Mesenteric fat pad (tissue), 1 donor: ENCODE measurements at places on chromosomes 1 and 21. TPM values are rescaled to one million over a fixed set of nuclear protein-coding genes. Genes with fewer than 3 reads are reported as not detected.

TDRKH gene
- total RNA-seq = 4.9 TPM

DNA sequence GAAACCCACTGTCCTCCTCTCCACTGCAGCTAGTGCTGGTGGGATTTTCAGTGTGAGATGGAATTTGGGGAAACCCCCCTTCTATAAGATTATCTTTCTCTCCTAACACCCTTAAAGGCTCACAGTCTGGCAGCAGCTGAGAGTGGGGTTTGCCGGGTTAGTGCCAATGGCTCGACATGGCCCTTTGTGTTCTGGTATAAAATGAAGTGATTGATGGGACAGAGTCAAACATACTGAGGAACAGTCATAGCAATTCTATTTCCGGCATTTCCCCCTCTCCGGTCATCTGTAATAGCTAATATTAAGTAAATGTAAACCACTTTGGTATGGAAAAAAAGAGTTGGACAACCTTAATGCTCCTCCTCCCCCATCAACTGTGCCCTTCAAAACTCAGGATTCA lies 37.6 kb downstream of the TFF3 start:
- no peak for DNase-seq

DNA sequence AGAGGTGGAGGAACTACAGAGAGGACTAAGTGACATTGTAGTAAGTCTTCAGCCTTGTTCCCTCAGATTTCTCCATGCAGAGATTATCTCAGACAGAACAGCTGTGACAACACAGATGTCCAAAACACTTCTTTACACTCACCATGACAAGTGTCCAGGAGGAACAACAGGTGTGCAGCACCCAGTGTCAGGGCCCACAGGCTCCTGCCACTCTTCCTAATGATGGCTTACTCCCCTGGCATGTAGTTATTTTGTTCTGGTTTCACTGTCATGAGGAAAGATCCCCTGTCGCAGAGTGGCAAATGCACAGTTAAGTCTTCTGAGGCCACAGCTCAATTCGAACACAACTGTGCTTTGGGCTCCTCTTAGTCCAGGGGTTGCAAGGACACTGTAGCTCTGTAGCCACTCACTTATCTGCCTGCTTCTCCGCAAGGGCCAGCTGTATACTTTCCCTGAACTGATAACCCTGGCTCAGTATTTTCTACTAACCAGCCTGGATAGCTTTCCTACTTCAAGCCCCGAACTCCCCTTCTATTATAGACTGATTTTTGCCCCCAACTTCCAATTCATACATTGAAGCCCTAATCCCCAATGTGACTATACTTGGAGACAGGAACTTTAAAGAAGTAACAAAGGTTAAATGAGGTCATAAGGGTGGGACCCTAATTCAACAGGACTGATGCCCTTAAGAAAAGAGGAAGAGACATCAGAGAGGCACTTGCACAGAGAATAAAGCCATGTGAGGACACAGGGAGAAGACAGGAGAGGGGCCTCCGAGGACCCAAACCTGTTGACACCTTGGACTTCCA lies 11.1 kb downstream of the PDZK1 start:
- DNase-seq = no peak

TMCO4 gene
- 13.6 TPM for total RNA-seq

CYP4X1 gene
- total RNA-seq = 4.3 TPM

SIKE1 gene
- total RNA-seq = 34.8 TPM

DNA sequence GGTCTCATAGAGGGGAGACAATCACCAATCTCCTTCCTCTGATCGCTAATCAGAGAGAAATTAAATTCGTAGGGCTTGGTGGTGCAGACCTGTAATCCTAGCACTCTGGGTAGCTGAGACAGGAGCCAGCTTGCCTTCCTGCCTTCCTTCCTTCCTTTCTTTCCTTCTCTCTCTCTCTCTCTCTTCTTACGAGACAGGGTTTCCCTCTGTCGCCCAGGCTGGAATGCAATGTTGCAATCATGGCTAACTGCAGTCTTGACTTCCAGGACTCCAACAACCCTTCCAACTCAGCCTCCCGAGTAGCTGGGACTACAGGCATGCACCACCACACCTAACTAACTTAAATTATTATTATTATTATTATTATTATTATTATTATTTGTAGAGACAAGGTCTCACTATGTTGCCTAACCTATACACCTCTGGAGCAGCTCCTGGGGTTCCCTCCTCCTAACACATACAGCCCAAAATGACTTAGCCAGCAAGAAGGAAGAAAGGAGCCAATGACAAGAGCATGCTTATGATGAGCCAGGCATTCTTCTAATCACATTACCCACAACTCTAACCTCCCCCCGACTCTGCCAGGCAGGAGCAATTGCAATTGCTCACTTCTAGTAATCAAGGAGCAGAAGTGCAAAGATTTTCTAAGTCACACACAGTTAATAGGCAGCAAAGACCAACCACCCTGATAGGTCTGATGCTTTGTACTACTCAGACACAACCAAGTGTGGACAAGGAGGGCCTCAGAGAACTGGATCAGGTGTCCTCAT lies 105.4 kb upstream of the F3 start:
- no peak for DNase-seq

DNA sequence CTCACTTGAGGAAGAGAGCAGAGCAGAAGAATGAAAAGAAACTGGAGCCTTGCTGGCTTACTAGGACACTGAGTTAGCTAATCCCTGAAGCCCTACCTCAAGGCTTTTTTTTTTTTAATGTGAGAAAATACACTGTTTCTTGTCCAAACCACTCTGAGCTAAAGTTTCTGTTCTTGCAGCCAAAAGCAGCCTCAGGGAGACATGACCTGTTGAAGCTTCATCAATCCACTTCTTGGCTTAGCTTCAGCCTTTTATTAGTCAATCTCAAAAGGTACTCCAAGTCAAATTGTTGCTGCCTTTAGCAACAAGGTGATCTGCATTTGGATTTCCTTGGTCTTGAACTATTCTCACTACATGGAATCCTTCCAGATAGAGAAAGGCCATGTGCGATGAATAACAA lies 33.7 kb downstream of the CCDC185 start:
- DNase-seq = no peak

DNA sequence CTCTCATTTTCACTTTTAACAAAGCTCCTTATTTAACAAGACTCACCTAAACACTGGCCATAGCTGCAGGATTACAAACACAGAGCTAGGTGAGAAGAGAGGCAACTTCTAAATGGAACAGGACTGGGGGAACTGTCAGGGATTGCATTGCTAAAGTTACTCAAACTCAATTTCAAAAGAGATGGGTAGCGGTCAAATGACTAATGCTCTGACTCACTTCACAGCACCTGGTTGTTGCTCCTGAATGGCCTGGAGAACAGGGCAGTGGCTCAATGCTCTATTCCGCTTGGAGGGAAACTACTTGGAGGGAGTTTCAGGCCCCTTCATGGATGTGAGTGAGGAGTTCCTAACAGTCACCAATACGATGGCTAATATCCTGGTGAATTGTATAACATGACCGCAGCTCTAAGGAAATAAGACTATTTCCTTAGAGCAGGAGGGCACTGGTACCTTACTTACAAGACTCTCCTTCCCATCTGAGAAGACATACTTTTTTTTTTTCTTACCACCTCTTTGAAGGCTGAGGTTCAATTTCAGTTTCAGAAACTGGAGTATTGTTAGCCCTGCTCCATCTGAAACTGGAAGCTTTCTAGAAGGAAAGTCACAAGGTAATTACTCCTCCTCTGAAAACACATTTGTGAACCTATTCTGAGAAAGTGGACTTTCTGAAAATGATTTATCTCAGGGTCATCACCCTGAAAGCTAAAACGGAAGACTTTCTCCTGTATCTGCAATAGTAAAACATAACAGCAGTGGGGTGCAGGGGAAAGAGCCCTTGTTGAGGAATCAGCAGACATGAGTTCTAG lies 9.5 kb downstream of the DPT start:
- DNase-seq = no peak

KRTAP19-3 gene
- total RNA-seq = not detected

- no peak for DNase-seq
Observed at GRCh38 chr1:156400191-156400935, 31.4 kb downstream of the RHBG start.

SH2D2A gene
- 4.7 TPM for total RNA-seq

GRCh38 chr21:42347601-42348327 lies 3.0 kb downstream of the TFF2 start:
- no peak for DNase-seq

DNA sequence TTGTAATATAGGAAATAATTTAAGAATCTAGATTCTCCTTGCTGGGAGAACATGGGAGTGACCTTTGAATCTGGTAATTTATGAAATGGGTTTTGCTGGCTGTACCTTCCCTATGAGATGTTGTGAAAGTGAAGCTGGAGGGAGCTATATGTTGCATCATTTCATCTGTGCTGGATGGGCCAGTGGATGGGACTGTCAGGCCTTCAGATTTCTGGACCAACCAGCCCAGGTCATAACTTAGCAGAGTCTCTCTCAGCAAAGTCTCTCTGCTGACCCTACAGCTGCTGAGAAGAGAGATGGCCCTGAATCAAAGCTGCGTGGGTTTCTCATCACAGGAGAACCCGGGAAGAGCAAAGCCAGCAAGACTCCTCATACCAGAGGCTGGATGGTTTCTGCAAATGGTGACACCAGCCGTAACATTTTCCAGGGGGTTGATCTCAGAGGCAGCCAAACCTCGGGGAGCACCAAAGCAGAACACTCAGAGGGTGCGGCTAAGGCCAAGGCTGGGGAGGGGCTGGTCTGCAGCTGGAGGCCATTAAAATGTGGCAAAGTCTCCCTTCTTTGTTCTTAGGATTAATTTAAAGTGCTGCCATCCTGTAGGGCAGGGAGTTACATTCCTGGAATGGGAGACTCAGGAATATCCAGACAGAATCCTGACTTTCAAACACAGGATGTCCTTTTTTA lies 18.2 kb upstream of the PTGFRN start:
- DNase-seq = no peak

- DNase-seq = no peak
Observed at GRCh38 chr1:15663925-15664324, 20.2 kb upstream of the PLEKHM2 start.

DNA sequence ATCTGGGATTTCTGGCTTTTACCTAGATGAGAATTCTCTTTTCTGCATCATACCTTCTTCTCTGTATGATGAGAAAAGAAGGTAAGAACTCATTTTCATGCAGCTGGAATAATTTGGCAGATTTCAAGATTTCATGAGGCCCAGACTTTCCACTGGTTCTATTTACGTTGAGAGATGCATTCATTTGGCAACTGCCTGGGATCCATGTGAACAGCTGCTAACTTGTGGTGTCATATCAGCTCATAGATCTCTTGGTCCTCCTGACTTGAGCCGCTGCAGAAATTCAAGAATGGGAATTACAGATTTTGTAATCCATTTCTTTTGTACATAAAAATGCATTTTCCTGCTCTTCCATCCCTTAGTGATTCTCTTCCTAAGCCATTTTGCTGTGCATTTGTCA lies 17.1 kb upstream of the C1orf87 start:
- DNase-seq = no peak

DNA sequence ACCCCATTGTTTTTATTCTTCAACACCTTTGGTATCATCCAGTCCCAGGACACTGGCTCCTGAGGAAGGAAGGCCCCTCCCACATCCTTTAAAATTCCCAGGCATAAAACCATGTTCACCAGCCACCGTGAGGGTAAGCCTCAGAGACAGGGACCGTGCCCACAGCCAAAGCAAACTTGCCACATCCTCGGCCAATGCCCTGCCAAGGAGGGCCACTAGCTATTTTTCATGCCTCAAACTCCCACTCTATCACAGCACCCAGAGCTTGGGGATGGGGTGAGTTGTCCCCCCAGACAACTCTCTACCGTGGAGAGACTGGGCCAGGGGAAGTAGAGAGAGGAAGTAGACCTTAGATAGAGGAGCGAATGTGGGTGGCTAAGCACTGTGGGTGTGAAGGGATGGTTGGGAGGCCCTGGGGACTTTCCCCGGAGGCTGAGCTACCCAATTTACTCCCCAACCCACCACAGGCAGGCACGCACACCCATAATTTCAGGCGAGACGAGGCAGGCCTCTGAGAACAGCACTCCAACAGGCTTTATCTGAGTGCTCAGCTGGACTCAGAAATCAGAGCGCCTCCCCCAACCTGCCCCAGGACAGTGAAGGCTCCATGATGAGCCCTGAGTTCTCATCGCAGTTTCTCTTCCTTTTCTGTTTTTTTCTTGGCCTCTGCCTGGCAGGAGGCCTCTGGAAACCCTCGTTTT lies 15.9 kb upstream of the BTG2 start:
- no peak for DNase-seq

DNA sequence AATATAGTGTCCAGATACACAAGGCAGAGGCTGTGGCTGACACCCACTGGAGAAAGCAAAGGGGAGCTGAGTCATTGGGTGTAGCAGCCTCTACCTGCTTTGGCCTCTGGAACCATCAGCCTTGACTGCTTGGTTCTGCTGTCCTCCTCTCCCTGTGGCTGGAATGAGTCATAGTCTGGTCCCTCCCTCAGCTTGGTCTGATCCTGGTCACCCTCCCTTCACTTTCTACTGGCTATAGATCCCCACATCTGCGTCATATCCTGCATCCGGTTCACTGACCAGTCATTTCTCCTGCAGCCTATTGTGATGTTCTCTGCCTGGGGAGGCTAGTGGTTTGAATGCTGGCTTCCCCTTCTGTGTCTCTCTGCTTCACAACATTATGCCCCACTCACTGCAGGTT lies 372.8 kb upstream of the DAB1 start:
- DNase-seq = no peak

GRCh38 chr1:94855307-94855700 lies 35.1 kb downstream of the SLC44A3 start:
- DNase-seq = no peak

HSD3B1 gene
- not detected for total RNA-seq

- no peak for DNase-seq
Observed at GRCh38 chr1:164805399-164805798, 246.4 kb downstream of the PBX1 start.

GRCh38 chr1:44152692-44153091 lies 11.3 kb upstream of the KLF18 start:
- DNase-seq = no peak

KIF26B gene
- total RNA-seq = 0.32 TPM

DNA sequence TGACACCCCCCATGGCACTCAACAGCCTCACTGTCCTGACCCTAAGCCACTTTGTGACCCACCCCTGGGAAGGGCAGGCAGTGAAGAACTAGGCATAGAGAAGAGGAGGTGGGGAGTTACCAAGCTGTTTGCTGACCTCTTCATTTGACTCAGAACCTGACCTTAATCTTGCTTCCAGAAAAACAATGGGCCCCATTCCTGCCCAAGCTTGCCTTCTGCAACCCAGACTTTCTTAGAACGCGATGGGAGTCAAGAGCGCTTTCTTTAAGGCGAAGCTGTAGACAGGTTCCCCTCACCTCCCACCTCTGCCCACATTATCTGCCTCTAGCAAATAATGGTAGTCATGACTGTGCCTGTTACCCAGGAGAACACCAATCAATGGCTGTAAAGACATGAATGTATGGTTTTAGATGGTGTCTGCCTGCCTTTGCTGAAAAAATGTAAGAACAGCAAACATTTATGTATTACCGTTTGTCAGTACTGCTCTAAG lies 8.2 kb upstream of the CBR3 start:
- no peak for DNase-seq

DNA sequence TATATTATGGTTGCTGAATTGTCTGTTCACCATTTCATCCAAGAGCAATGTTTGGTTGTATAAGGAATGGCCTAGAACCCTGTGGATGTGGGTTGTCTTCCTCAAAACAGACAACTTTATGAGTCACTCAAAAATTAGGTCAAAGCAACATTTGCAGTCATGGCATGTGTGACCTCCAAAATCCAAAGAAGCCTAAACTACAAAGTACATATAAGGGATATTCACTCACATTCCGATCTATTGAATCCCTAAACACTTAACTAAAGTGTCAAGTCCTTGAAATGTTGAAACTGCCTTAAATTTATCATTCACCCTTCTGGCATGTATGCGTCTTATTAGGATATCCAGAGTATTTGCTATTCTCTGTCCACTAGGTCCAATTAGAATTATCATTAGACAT lies 491.5 kb downstream of the NUF2 start:
- no peak for DNase-seq

- no peak for DNase-seq
Observed at GRCh38 chr21:37364722-37365121, 1.9 kb upstream of the DYRK1A start.
